ENCODE measurements at places on chromosomes 16 and 17.

DNA sequence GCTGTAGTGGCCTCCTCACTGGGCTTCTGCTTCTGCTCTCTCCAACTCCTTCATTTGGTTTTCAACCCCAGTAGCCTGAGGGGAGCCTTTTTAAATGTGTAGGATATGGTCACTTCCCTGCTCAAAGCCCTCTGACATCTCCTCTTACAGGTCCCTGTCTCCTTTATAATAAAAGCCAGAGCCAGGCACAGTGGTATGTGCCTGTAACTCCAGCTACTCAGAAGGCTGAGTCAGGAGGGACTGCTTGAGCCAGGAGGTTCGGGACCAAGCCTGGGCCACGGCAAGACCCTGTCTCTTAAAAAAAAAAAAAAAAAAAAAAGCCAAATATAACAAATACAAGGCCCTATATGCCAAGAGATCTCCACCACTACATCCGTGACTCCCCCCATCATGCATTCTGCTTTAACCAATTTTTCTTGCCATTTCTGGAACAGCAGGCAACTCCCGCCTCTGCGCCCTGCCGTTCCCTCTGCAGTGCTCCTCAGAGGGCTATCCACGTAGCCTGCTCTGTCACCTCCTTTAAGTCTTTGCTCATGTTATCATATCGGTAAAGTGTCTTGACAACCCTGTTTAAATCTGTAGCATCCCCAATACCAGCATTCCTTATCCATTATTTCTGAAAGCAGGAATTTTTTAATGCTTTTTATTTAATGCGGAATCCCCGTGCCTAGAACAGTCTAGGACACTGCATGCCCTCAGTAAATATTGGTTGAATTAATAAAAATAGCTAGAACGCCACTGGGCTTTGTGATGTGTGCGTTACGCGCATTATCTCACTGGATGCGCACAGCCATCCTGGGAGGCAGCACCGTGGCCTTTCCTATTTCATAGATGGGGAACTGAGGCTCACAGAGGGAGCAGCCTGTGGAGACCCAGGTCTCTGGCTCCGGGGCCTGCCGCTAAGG lies 9.5 kb downstream of the ZNF771 start:
- no peak for DNase-seq

- DNase-seq, result no peak
Observed at GRCh38 chr17:524406-524950, 171.9 kb upstream of the RPH3AL start.

DNA sequence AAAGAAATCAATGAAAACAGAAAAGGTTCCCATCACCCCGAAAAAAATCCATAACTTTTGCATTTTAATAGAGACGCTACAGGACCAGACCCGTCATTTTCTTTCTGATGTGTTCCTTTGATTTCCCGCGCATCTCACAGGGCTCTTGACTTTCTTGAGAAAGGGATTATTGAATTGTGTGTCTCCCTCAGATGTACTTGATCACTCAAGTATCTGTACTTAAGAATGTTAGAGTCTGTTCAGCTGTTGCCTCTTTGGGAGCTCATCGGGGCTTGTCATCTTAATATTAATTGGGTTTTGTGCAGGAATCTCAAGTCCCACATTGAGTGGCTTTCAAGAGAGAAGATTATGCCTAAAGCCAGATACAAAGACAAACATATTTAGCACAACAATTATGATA lies 606.4 kb upstream of the SALL1 start:
- no peak for DNase-seq

DNA sequence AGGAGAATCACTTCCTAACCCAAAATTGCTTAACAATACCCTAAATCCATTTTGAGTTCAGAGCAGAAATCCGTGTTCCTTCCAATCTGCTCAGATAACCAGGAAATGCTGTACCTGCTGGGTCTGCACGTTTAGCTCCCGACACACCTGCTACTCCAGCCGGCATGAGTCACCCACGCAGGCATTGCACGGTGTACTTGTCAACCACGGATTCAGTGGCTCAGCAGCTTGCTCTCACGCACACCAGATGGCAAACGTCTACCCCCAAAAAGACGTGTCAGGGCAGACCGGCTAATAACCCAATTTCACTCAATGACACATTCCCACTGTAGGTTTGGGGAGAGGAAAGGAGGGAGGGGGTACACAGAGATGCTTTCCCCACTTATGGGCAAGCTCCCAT lies 468.1 kb downstream of the SOX9 start:
- no peak for DNase-seq

DNA sequence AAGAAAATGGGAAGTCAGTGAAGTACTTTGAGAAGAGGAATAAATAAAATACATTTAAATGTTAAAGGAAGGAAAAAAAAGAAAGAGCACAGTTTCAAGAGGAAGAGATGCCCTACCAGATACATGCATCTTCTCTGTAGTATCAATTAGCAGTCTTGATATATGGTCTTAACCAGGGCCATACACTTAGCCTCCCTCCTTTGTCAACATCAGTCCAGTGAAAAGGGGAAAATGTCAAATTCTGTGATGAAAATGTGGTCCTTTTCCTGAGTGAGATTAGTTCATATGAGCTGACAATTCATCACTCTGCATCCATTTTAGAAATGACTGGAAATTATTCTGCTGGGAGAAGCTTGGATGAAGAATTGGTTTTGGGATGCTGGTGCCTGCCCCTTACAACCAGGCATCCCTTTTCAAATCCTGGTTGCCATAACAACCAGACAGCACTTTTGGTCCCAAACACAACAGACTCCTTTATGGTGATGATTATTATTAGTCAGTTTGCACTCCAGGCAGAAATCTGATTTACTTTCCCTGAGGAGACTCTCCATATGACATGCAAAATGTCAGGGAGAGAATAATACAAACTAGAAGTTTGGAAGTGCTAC lies 933.6 kb upstream of the CDH8 start:
- no peak for DNase-seq

GRCh38 chr17:37792787-37793186 lies 47.9 kb upstream of the HNF1B start:
- DNase-seq, result no peak

GRCh38 chr17:7944326-7944725 lies 12.3 kb downstream of the CNTROB start:
- DNase-seq, result no peak

GRCh38 chr16:1108299-1109252 lies 12.5 kb upstream of the C1QTNF8 start:
- no peak for DNase-seq

DNA sequence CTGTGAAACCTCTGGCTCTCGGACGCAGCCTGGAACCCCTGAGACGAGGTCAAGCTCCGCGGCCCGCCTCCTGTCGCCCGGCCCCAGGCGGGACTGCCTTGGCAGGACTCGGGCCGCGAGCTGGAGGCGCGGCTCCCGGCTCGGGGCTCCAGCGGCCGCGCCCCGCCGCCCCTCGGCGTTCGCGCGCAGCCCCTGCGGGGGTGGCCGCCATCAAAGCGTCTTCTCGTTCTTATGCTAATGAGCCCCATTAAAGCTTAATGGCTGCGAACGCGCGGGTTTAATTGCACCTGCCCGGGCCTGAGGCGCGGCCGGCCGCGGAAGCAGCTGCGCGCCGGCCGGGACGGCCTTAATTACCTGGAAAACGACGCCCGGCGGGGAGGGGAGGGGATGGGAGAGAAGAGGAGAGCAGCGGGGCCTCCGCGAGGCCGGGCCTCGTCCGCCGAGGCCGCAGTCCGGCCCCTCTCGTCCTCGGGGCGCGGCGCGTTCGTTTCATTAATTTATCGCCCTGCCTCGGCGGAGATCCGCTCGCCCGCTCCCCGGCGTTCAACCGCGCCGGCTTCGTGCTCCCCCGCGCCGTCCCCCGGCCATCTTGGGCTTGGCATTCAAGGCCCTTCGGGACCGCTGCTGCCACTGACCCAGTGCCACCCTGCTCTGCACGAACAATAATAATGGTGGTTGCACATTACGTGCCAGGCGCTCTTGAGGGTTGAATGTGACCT lies 19.2 kb downstream of the RAI1 start:
- DNase-seq, result no peak

- no peak for DNase-seq
Observed at GRCh38 chr16:67255553-67256221, 6.9 kb downstream of the SLC9A5 start.

- DNase-seq, result no peak
Observed at GRCh38 chr17:48565022-48565554, 13.1 kb downstream of the HOXB4 start.

GRCh38 chr16:67663151-67663876 lies 2.6 kb downstream of the PARD6A start:
- peak; percentile 31 for DNase-seq

DNA sequence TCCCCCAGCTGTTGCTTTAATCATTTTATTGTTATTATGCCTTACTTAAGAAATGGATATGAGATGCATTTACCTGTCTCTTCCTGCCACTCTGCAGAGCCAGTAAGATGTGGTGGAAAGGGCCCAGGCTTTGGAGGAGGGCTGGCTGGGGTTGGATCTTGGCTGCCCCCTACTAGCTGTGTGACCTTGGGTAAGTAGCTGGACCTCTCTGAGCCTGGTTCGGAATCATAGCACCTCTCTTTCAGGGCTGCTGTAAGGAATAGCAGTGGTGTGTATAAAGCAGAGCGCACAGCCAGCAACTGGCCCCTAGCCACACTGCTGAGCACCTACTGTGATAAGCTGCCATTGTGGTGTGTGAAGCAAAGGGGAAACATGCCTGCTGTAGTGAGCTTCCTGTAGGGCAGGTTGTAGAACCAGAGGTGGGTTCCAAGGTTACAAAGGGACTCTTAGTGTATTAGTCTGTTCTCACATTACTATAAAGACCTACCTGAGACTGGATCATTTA lies 23.9 kb downstream of the MAPT start:
- no peak for DNase-seq

GRCh38 chr17:7922845-7923628 lies 6.6 kb downstream of the KCNAB3 start:
- DNase-seq, result peak; percentile 70

DNA sequence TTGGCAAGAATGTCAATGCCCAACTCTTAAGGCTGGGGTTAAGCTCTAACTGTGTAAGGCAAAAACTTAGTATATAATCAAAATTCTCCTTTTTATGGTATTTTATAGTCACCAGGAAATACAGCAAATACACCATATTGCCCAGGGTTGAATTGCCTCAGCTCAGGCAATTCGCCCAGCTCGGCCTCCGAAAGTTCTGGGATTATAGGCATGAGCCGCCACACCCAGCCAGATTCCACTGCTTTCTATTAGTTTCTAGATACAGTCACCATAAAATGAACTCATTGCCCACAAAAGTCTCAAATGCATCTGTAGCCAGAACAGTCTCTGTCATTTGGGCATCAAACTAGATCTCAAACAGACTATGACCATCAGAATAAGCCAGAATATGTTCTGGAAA lies 238.7 kb upstream of the TOX3 start:
- no peak for DNase-seq

DNA sequence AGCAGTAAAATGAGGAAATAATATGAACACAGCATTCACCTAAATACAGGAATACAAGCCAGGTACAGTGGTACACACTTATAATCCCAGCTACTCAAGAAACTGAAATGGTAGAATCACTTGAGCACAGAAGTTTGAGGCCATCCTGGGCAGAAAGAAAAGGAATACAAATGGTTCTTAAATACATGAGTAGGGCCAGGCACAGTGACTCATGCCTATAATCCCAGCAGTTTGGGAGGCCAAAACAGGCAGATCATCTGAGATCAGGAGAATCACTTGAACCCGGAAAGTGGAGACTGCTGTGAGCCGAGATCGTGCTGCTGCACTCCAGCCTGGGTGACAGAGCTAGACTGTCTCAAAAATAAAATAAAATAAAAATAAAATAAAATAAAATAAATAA lies 23.0 kb upstream of the SMG8 start:
- DNase-seq, result no peak

- DNase-seq, result peak; percentile 64
Observed at GRCh38 chr17:47850692-47851573, at the start of gene SP6. Gene SP6, minus strand, starts transcription at chr17:47851163. Its CDS starts 2,734 bp downstream, at chr17:47848429.

GRCh38 chr16:21205303-21205702 lies 6.1 kb downstream of the ZP2 start:
- no peak for DNase-seq

DNA sequence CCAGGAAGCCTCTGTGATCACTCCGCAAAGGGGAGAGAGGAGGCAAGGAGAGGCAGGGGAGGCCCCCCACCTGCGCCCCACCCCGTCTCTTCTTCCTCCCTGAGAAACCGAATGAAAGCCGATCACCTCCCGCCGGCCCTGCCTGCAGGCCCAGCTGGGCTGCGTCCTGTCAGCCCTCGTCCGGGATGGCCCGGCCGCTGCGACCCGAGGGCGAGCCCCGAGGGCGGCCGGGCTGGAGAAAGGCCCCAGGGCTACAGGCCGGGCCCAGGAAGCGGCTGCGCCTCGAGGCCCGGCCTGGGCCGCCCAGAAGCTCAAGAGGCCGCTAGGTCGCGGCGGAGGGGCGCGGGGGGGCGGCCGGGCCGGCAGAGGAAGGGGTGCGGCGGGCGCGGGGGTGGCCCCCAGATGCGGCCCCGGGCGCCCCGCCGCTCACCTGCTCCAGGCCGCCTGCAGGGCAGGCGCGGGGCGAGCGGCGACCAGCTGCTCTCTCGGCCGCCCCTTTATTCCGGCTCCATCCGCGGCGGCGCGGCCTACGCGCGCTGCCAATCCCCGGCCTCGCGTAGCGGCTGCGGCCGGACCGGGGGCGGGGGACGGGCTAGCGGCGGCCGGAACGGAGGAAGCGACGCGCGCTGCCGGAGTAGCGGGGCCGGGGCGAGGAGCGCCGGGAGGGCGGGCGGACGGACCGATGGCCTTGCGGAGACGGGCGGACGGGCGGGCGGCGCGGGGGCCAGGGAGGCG lies at the start of gene ZNF319:
ZNF319 (minus strand) TSS at position 702 of the 735 bp plus-strand sequence. CDS start 2,407 bp downstream, outside the sequence.
- no peak for DNase-seq

DNA sequence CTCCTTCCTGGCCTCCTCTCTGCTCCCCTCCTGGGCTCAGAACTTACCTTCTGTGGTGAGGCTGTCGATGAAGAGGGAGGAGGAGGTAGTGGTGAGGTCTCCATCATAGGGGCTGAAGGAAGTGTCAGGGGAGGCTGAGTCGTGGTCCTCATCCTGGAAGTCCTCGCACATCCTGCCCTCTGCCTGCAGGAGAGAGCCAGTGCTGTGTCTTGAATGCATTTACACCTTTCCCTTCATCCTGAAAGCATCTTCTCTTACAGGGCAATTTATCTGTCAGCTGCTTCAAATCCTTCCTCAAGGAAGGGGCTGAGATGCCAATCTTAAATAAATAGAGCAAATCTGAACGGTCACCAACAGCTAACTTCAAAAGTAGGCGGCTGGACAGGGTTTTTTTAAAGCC lies 73.6 kb downstream of the PLXDC1 start:
- no peak for DNase-seq

DNA sequence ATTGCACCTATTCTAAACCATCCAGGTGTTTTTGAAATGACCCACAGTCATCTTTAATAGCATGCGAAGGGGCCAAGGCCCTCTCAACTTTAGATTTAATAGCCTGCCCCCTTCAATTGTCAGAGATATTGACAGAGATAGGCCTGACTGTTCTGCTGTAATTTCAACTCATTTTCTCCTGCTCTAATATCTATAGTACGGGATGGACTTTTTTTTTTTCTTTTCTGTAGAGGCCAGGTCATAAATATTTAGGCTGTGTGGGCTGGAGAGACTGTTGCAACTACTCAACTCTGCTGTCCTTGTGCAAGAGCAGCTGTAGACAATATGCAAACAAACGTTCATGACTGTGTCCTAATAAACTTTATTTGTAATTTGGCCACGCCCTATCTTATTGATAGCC lies 24.7 kb upstream of the KRT20 start:
- DNase-seq, result no peak

- DNase-seq, result no peak
Observed at GRCh38 chr16:30976486-30976885, 8.5 kb upstream of the HSD3B7 start.
